Stromal cell of bone marrow (primary cell): ENCODE measurements at places on chromosomes 3 and 15.

- DNase-seq, result no peak
Measured at GRCh38 chr3:139954146-139954860, 19.3 kb downstream of the CLSTN2 start.

GRCh38 chr3:61425356-61425755 lies 136.0 kb upstream of the PTPRG start:
- no peak for DNase-seq

- peak; percentile 37 for DNase-seq
Measured at GRCh38 chr3:141738891-141739363, 829 bp downstream of the RNF7 start.

DNA sequence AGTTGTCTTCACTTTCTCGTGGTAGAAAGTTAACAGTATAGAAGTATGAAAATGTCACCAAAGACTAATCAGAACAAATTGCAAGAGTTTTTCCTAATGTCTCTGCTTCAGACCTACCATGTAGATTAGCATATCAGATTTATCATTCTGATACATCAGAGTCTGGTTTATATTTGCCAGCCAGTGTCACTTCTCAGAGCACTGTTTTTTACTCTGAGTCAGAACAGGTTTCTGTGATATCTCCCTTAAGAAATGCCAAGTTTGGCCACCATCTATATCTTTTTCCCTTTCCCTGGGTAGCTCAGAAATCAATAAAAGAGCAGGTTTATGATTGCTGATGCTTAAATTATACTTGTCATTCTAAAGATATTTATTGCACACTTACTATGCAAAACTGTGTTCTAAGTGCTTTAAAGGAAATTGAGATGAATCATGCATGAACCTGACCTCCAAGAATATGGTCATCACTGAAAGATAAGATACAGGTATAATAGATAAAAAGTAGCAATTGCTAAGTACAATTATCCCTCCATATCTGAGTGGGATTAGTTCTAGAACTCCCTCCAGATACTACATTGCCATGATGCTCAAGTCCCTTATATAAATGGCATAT lies 672.7 kb upstream of the NAALADL2 start:
- no peak for DNase-seq

DNA sequence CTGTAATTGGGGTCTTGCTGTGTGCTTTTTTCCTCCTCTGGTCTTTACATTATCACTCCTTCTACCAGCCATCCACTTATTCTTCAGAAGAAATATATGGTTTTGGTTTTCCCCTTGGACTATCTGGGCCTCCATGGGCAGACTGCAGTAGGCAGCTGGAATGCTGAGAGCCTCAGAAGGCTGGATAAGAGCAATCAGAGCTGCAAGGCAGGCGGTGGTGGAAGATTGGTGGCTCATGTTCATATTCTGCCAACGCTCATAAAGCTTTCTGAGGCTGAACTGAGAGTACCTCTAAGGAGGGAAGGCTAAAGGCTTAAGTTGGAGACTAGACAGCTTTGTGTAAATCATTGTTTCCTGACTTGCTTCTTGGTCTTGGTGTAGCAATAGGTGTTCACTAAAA lies 5.7 kb upstream of the RPLP1 start:
- DNase-seq, result no peak

DNA sequence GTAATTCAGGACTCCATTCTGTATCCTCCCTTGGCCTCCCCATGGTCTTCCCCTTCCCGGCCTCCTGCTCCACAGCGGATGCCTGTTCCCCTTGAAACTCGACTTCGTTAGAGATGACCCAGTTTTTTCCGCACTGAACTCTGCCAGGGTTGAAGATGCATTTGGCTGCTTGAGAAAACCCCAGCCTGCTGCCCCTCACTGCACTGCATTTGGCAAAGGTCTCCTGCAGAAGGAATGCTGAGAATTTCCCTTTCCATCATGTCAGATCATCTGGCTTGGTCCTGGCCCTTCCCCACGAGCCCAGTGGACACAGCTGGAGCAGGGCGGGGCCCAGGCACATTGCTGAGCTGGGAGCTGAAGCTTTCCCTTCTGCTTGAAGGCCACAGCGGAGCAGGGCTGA lies 37.6 kb upstream of the RGMA start:
- no peak for DNase-seq

DNA sequence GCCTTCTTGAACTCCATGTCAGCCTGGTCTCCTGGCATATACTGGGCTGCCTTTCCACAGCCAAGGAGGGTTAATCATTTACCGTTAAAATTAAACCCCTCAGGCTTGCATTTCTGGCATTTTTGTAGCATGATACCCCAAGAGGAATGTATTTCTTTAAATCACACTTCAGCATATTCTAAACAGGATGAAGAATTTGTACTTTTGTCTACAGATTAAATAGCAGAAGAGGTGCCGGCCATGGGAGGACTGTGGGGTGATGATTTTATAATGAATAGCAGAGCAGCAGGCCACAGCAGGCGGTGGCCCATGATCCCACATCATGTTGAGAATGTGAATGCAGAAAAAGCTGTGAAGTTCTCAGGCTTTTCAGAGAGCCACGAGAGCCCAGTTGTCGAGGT lies 90.2 kb downstream of the ARNT2 start:
- no peak for DNase-seq

DNA sequence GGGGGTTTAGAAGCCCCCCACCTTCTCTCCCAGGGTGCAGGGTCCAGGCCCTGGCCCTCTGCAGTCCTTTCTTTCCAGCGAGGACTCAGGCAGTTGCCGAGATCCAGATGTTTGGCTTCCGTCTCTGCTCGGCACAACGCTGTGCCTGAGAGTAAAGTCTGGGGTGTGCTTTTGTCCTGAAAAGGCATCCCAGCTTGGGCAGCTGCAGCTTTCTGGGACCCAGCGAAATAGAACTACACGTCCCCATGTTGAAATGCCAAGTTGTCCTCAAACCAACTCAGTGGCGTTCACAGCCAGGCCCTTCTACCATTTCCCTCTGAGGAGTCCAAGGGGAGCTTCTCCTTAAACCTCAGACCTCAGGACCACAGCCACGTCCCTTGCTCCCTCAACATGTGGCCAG lies 23.1 kb downstream of the FGD5 start:
- no peak for DNase-seq

DNA sequence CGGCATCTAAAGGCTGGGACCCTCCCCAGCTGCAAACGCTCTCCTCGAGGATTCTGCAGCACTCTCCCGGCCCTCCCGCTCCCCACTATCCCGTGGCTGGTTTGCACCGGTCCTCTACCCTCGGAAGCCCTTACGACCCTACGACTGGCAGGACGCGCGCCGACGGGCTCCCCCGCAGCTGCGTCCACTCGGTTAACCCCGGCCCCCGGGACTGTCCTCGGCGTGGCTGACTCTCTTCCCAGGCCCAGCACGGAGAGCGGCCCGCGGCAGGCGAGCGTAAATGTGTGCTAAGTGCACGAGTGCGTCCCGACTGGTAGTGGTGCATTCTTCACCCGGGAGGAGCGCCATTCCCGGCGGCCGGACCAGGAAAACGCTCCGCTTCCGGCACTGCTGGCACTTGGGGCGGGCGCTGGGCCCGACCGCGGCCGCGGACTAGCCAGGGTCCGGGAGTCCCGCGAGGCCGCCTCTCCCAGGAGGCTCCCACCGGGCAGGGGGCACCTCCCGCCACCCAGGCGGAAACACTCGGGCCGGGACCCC lies 508 bp downstream of the GORASP1 start:
- DNase-seq, result peak; percentile 29

DNA sequence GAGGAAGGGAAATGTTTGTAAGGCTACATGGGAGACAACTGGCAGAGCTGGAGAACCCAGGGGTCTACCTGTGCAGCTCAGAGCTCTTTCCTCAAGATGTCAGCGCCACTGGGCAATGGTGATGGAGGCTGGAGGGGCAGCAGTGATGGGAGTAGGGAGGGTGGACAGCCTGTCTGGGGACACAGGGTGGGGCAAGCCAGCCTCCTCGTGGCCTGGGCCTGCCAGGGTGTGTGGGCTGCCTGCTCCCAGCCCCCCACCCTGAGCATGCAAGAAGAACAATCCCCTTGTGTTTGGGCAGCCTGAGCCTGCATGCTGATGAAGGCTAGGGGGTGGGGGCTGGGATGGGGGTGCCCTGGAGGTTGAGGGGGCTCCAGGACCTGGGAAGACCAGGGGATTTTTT lies 1.2 kb downstream of the PCBP4 start:
- no peak for DNase-seq

DNA sequence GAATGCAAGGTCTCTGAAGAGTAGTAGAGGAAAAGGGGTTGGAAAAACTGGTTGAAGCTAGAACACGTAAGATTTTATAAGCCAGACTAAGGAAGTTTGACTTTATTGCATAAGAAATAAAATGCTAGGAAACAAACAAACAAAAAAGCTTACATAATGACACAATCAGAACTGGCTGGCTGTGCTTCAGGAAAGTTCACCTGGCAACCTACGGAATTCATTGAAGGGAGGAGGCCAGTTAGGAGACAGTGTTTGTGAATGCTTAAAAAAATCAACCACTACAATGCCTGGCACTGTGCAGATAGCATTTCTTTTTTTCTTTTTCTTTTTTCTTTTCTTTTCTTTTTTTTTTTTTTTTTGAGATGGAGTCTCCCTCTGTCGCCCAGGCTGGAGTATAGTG lies 1.9 kb upstream of the ICE2 start:
- DNase-seq, result no peak

- DNase-seq, result peak; percentile 76
Measured at GRCh38 chr3:160665784-160666526, 11.0 kb upstream of the ARL14 start.

DNA sequence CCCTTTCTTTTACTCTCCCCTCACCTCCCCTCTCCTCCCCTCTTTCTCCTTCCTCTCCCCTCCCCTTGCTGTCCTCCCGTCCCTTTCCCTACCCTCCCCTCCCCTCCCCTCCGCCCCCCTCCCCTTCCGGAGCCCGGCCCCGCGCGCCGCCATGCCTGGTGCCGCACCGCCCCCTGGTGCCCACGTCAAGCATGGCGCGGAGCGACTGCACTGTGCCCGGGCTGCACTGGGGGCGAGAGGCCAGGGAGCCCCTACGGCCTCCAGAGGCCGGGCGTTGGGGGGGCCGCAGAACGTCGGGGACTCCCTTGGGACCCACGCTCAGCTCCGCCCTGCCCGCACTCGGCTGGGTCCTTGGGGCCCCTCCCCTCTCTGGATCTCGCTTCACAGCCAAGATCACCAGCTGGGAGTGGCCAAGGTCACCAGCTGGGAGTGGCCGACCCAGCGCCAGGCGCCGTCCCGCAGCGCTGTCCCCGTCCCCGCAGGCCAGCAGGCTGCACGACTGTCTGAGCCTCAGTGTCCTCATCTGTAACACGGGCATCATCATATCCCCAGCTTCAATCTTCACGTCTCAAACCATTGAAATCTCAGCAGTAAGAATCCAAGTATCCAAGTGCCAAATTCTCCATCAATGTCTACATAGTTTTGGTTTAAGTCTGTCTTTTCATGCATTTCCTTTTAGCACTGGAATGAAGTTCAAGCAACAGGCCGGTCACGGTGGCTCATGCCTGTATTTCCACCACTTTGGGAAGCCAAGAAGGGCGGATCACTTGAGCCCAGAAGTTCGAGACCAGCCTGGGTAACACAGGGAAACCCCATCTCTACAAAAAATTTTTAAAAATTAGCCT lies 42.5 kb downstream of the TPRA1 start:
- DNase-seq, result peak; percentile 15

DNA sequence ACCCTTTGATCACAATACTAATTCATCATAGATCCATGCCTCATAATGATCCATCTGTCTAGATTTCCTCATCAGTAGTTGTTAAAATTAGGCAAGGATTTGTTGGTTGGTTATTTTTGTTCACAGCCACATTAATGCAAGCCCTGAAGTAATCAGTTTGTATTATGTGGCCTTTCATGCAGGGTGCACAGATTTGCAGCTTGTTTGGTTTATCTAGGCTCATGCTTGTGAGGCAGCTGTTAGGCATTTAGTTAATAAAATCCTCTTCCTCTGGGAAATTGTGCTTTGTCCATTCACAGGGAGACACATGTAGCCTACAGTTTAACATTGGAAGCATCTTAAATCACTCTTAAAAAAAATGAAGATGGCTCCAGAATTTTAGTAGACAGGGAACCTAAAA lies 162.8 kb upstream of the ZNF385D start:
- peak; percentile 13 for DNase-seq

DNA sequence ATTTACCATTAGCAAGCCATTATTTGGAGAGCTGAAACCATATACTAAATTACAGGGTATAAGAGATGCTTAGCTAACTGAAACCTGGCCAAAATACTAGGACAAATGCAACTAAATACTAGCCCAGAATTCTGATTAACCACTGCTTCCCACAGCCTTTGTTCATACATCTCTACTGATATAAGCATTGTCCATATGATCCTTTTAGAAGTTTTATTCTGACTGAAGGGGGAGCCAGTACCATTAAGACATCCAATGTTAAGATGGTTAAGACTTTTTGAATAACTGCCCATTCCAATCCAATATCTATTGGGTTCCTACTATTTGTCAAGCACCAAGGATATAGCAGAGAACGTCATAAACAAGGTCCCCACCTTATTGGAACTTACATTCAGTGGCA lies 421.3 kb downstream of the FOXP1 start:
- no peak for DNase-seq

- no peak for DNase-seq
Measured at GRCh38 chr3:77038930-77039605, 831 bp upstream of the ROBO2 start.

DNA sequence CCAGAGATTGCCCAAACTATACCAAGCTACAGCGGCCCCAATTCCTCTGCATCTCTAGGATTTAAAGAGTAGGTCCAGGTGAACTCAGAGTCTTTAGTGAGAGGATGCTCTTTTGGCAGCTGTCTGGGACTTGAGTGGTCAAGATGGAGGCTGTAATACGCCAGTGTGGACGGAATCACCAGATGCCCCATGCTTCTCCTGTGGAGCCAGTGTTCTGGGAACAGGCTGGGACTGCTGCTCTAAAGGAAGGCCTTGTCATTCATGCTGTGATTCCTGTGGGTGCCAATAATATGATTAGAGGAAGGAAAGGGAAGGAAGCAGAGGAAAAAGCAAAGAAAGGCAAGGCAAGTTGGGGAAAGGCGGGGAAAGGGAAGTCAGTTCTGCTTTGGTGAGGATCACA lies 17.4 kb upstream of the NOX5 start:
- DNase-seq, result no peak

DNA sequence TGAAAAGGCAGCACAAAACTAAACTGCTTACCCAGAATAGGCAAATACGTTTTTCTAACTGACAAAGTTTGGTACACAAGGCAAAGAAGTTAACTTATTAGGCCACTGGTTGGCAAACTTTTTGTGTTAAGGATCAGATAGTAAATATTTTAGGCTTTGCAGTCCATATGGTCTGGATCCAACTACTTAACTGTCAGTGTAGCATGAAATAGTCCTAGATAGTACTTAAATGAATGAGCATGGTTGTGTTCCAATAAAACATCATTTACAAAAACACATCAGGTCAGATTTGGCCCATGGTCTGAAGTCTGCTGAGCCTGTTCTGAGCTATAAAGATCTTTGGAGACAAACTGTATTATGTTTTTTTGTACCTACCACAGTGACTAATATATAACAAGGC lies 136.9 kb downstream of the PCCB start:
- DNase-seq, result no peak

DNA sequence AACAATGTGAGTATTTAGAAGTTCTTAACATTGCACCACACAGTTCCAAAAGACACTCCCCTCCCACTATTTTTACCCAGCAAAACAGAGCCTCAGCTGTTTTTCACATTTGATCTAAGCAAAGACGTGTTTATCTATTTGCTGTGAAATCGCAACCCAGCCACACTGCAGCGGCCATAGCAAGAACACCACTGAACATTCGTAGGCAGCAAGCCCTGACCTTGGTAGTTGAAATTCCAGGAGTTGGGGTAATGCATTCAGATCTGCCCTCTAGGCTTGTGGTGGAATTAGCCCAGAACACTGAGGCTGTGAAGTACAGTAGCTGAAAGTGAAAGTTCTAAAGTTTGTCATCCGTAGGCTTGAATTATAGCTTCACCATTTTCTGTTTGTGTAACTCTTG lies 17.1 kb upstream of the SLC24A5 start:
- DNase-seq, result no peak
